Parietal lobe (tissue), 2 donors: ENCODE measurements at places on chromosomes 12 and 14. TPM values are rescaled to one million over a fixed set of nuclear protein-coding genes. Genes with fewer than 3 reads are reported as not detected.

Gene C12orf56
- 0.31 TPM for total RNA-seq

Gene CLEC6A
- not detected for total RNA-seq

Gene POU6F1
- total RNA-seq, result 31.9 TPM

Gene CMTM5
- 1.3 TPM for total RNA-seq

Gene GAS2L3
- 94.2 TPM for total RNA-seq

Gene ADAM21
- total RNA-seq, result not detected

Gene LRIG3
- total RNA-seq, result 19.1 TPM

Gene KLRK1
- total RNA-seq, result 0.31 TPM

Gene SMIM41
- not detected for total RNA-seq

Gene NAV3
- total RNA-seq, result 329 TPM

Gene SCYL2
- total RNA-seq, result 131 TPM

Gene PIK3C2G
- 0.31 TPM for total RNA-seq

Gene SOCS4
- total RNA-seq, result 31.0 TPM

Gene CDK2
- total RNA-seq, result 10.6 TPM

Gene MYRFL
- total RNA-seq, result 1.3 TPM

Gene PRR4
- total RNA-seq, result 13.5 TPM

Gene OR10A7
- total RNA-seq, result not detected

Gene TOGARAM1
- total RNA-seq, result 85.1 TPM

Gene DHRS4
- total RNA-seq, result 6.3 TPM

Gene EML1
- total RNA-seq, result 200 TPM

Gene SEC23A
- 127 TPM for total RNA-seq

Gene CNTN1
- total RNA-seq, result 297 TPM

Gene GRIP1
- total RNA-seq, result 98.6 TPM

Gene BMAL2
- 29.1 TPM for total RNA-seq

Gene KRT75
- total RNA-seq, result not detected

Gene LRP10
- total RNA-seq, result 4.1 TPM

Gene OTX2
- total RNA-seq, result 0.31 TPM

Gene TAS2R46
- 14.4 TPM for total RNA-seq

Gene CIPC
- total RNA-seq, result 46.0 TPM

Gene AMDHD1
- total RNA-seq, result 0.63 TPM

Gene AQP2
- total RNA-seq, result not detected

Gene COCH
- total RNA-seq, result 36.9 TPM

Gene PDE3A
- 7.5 TPM for total RNA-seq

Gene SYNE3
- total RNA-seq, result 2.2 TPM

Gene MYO1H
- total RNA-seq, result 0.31 TPM

Gene LRFN5
- 80.1 TPM for total RNA-seq
